ENCODE measurements at places on chromosomes 7 and 10.
A peak's percentile ranks its signal among the peaks of the same experiment; 100 is the strongest.

DNA sequence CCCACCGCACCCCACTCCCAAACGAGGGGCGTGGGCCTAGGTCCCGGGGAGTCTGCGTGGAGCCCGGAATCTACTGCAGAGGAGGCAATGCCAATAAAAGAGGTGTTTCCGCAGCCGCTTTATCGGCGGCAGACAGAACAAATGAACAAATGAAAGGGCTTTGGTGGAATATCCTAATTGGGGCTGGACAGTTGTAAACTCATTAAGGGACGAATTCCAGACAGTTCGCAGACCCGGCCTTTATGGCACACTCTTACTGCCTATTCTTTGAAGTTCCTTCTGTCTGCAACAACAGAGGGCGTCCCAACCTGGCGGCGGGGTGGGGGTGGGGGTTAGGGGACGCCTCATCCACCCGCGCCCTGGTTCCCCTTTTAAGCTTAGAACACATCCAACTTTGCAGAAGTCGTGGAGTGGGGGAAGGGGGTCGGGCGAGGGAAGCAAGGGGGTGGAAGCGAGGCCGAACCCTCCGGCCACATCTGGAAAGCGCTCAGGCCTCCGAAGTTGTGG is 4.1 kb downstream of the HOXA9 start:
- no peak for DNase-seq

DNA sequence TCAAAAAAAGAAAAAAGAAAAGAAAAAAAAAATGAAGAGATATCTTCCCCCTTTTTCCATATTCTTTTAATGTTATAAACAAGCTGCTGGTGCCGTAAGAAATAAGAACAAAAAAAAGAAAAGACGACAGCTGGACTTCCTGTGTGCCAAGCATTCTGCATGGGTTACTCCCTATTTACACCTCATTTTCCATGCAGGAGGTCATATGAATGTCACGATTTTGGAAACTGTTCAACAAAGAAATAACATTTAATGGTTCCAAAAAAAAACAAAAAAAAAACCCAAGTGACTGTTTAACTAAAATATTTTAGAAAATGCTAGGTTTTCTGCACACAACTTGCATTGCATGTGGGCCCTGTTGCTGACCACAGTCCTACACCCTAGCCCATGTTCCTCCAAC is 159.3 kb downstream of the TNS3 start:
- DNase-seq: no peak

GRCh38 chr10:4249841-4250586 is 465.0 kb upstream of the KLF6 start:
- no peak for DNase-seq

DNA sequence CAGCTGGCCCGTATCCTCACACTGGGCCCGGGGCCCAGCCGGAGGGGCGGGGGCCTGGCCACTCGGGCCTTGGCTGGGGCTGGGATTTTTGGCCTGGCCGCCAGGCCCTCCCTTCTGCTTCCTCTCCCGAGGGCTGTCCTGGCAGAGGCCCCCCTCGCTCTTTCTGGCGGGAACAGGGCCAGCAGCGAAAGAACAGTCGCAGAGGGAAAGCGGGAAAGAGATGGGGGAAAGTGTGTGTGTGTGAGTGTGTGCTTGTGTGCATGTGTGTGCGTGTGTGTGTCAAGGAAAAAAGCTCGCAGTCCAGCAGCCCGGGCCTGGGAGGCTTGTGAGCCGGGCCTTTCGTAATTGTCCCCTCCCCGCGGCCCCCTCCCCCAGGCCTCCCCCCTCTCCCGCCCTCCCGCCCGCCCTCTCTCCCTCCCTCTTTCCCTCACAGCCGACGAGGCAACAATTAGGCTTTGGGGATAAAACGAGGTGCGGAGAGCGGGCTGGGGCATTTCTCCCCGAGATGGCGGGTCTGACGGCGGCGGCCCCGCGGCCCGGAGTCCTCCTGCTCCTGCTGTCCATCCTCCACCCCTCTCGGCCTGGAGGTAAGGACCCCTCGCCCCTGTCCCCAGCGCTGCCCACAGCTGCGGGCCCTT is at the start of gene ELN:
TSS of gene ELN (plus strand) at position 491 of the 638 bp plus-strand sequence. CDS start at position 506, 15 bp downstream.
- peak; percentile 66 for DNase-seq

- no peak for DNase-seq
Observed at GRCh38 chr10:114801411-114801813, 20.2 kb upstream of the FHIP2A start.

DNA sequence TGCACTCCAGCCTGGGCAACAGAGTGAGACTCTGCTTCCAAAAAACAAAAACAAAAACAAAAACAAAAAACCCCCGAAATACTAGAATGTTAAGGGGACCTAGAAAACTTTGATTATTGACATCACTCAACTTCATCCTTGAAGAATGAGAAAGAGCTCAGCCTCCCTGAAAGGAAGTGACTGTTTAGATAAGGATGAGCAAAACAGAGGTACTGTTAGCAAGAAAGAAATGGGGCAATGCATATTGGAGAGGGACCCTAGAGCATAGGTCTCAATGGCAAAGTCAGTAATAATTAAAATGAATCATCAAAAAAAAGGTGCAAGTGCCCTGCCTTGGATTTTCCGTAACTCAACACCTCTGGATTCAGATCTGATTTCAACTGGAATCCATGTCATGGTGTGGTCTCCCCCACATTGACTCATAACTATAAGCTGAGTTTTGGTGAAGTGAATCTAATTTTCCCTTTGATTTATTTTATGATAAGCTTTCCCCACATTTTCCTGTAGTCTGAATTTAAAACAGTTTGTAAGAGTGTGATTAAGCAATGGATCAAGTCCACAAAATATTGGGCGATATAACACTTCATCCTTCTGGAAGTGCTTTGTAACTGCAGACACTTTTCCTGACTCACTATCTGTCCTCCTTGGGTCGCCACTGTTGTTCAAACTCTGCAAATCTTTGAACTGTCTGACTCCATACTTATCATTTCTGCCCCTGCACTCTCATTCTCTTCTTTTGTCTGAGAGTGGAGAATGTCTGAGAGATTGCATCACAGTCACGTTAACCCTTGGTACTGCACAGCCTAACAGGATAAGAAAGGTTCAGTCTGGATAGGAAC is 224.8 kb upstream of the LYZL1 start:
- no peak for DNase-seq

DNA sequence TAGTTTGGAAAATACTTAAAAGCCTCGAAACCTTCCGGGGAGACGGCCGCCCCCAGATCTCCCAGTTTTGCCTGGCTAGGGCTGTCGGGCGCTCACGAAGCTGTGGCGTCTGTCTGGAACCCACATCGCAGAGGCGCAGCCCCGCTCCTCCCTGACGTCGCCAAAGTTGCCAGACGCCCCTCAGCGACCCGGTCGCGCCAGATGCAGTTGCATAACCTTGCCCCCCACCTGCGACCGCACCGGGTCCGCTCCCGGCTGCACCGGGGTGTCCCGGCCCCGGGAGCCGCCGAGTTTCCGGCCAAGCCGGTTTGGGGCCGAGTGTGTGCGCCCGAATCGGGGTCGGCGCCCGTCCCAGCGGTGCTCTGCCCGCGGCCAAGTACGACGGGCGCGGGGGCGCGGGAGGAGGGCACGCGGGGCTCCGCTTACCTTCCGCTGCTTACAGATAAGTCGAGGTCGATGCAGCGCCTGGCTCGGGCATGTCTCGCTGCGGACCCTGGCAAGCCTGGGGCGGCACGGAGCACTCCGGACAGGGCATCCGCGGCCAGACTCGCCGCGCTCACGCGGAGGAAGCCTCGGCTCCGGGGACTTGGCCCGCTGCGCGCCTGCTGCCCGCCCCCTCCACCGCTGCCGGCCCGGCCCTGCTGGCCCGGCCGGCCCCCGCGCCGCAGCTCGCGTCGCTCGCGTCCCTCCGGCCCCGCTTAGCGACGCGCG is 665 bp downstream of the INSYN2A start:
- DNase-seq: no peak

DNA sequence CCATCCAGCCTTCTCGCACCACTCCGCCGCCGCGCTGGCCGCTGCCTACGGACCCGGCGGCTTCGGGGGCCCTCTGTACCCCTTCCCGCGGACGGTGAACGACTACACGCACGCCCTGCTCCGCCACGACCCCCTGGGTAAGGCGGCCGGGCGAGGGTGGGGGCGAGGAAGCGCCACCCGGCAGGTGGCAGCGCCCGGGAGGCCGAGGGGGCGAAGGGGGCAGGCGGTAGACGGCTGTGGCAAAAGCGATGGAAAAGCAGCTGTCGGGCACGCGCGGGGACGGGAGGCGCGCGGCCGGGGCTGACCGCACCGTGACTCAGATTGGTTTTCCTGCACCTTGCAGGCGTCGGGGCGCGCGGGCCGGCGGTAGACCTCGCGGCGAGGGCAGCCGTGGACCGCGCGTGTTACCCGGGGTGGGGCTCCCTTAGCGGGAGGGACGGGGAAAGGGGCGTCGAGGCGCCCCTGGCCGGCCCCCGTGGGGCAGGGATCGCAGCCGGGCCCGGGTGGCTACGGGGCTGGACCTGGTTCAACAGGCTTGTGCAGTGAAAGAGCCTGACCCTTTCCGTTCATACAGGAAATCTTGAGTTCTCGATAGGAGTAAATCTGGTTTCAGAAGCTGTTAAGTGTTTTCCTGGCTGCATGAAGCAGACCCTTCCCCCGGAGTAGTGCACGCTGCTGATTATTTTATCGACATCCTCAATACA is 608 bp downstream of the HHEX start:
- no peak for DNase-seq

- no peak for DNase-seq
Observed at GRCh38 chr10:131751827-131752775, 148.7 kb upstream of the PPP2R2D start.

DNA sequence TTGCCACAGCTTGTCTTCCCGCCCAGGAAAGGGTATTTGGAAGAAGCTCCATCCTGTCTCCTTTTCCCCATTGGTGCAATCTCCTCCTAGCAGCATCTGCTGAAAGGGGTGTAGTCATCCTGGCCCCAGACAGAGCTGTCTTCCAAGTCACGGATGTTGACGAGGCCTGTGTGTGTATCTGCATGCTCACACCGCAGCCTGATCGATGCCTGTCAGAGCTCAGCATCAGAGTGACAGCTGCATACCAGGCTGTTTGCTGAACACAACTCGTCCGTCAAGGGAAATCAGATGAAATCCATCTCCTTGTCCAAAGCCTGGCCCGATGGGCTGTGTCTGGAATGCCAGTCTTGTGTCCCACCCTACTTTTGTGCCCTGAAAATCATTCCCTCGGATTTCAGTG is 21.2 kb upstream of the LRRC4 start:
- no peak for DNase-seq

DNA sequence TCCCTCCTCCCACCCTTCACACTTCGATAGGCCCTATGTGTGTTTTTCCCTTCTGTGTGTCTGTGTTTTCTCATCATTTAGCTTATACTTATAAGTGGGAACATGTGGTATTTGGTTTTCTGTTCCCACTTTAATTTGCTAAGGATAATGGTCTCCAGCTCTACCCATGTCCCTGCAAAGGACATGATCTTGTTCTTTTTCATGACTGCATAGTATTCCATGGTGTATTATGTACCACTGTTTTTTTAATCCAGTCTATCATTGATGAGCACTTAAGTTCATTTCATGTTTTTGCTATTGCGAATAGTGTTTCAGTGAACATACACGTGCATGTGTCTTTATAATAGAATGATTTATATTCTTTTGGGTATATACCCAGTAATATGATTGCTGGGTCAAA is 46.3 kb upstream of the GNAT3 start:
- DNase-seq: no peak

DNA sequence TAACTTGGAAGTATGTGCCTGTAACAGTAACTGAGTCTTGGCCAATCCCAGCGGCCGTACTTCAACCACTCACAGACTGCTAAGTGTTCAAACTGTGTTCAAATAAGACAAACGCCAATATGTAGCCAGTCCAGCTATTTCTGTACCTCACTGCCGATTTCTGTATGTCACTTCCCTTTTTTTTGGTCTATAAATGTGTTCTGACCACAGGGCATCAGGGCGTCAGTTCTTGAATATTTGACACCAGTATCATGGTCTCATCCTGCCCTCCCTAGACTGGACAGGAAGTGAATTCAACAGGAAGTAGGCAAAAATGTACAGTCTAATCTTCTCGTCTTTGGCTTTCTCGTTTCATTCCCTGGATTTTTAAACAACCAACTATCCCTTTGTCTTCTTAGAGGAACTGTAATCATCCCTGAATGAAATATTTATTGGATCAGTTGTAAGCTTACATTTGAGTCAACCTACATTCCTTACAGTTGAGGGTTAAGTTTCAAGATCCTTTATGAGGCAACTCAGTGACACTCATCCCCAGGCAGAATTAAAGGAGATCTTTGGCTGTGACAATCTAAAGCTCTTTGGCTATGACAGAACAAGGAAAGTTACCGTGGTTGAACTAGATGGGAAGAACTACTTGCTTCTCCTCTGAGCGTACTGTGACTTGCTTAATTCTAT is 232.7 kb downstream of the NSUN6 start:
- no peak for DNase-seq

DNA sequence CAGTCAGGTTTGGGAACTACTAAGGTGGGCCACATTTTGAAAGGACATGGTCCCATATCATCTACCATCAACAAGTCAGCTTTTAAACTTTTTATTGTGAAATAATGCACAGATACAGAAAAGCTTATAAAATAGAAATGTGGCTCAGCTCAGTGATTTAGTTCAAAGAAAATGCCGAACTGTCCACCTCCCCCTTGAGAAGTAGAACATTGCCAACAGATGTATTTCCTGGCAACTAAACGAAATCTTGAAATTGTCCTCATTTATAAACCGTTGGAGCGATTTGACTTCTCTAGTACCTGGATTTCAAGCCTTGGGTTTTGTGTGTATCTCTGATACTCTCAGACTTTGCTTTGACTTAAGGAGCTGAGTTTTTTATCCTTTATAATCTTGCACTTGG is 32.7 kb upstream of the SMNDC1 start:
- DNase-seq: no peak

GRCh38 chr7:46226860-46227259 is 305.8 kb upstream of the IGFBP3 start:
- DNase-seq: no peak

DNA sequence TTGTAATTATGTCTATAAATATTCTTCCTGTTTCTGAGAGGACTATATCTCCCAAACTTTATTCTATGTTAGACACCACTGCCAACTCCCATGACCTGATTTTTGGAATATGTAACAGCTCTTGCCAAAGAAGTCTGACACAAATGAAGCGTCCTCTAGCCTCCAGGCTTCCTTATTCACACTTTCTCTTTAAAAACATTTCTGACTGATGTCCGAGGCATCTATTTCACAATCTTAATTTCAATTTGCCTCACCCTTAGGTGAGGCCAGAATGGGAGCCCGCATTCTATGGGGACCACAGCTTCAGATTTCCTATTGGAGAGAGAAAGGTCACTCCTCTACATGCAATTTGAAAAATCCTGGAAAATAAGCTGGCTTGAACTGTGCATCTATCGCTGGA is 873.2 kb downstream of the GATA3 start:
- DNase-seq: no peak

GRCh38 chr10:77898323-77899079 is 28.1 kb downstream of the DLG5 start:
- no peak for DNase-seq
